ENCODE measurements at places on chromosomes 16 and 17.

- DNase-seq: peak; percentile 83
These were observed at the start of gene SLC16A11 for GRCh38 chr17:7043497-7044198. Gene SLC16A11 (minus strand): TSS chr17:7044092. CDS start chr17:7043513, 579 bp downstream.

- DNase-seq: no peak
These were observed 19.3 kb downstream of the CHMP6 start for GRCh38 chr17:81010935-81011334.

- no peak for DNase-seq
These were observed 10.2 kb downstream of the PITPNM3 start for GRCh38 chr17:6546069-6546718.

DNA sequence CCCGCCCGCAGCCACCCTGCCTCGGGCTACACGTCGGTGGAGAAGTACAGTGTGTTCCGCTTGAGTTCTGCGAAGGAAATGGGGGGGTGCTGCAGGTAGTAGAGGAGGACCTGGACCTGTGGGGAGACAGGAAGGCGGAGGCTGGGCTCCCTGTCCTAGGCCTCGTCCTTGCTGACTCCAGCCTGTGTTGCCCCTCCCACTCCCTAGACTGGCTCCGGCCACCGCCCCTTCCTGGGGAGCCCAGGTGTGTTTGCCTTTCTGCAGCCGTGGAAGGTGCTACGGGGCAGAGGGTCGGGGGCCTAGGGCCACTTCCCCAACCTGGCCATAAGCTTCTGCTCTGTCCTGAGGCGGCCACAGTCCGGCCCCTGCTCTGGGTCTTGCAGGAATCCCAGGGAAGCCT lies 9.1 kb downstream of the TIMM22 start:
- DNase-seq: no peak

- DNase-seq: no peak
These were observed 16.4 kb downstream of the LYRM1 start for GRCh38 chr16:20916942-20917341.

DNA sequence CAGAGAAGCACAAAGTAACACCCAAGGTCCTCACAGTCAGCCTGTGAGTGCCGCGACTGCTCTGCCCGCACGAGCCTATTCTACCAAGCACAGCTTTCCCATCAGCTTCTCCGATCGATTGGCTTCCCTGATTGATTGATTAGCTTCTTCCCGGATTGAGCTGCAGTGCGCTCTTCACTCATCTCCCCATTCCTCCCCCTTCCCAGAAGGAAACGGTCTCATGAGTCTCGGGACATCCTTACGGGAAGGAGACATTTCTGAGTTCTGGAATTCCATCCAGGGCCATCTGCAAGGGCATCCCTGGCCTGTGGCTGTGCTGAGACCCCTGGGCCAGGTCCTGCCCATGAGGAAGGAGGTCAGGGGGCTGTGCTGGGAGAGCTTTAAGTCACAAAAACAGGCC lies 18.0 kb downstream of the PIEZO1 start:
- no peak for DNase-seq

DNA sequence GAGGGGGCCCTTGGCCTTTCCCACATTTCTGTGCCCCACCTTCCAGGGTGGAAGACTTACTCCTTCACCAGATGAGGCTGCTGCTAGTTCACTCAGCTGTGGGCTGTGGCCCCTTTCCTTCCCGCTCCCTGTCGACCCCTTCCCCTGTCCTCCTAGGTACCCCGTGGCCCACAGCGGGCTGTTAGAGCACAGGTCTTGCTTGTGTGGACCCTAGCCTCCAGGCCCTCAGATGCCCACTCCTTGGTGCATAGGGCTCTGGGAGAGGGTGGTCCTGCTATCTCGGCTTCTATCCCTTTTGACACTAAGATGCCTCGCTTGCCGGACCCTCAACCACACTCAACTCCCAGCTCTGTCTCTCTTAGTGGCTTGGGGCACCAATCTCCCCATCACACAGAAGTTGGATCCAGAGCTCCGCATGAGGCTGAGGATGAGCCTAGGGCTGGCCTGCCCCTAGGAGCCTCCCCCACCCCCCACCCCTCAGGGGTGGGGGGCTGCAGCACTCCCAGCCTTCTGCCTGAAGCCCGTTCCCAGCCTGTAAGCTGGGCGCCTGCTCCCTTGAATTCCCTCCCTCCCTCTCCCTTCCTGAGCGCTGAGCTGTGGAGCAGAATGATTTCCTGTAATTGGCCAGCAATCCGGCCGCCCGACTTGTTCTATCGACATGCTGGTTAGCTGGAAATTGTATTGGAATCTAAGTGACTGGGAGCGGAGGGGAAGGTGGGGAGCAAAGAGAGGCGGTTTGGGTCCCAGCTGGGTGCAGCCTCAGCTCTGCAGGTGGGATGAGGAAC lies 30.9 kb downstream of the DCAKD start:
- no peak for DNase-seq

DNA sequence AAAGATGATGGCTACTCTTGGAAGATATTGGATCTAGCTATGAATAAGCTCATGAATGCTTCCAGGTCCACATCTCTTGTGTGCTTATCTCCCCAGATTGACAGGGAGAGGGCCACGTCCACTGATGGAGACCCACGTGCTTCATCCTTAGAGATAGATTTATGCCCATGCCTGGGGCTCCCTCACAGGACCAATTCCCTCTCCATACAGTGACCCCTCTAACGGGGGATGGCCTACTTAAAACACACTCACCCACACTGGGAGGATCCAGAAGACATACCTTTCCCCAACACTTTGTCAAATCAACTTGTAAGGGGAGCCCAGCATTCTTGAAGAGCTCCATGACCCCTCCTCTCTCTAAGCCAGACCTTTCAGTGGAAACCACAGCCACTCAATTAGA lies 169.7 kb upstream of the CDH5 start:
- no peak for DNase-seq

- DNase-seq: peak; percentile 47
These were observed 23.8 kb downstream of the SPHK1 start for GRCh38 chr17:76408037-76408849.

GRCh38 chr17:76943781-76944213 lies 75.6 kb downstream of the MGAT5B start:
- no peak for DNase-seq

DNA sequence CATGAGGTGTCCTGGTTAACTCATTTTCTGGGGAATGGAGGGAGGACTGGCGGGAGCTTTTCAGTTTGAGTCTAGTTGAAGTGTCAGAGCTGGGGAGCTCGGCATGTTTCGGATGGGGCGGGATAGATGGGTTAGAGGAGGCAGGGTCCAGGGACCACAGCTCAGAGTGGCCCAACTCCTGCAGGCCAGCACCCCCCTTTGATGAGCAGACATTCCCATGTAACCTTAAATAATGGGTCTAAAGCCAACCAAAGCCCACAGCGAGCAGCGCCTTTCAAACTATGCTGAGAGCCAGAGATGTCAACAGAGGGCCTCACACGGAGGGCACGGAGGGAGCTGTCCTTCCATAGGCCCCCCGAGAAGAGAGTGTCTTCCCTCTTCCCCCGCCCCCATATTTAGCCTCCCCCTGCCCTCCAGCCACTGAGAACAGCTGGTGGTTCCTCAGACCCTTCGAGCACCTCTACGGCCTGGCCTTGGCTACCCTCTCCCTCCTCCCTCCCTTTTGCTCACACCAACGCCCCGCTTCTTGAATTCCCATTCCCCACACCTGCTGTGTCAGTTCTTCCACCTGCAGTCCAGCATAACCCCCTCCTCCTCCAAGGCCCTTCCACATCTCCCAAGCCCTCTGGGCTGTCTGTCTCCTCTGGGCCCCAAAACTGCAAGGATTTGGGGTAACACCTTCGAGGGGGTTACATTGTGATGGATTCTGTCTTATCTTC lies 21.8 kb downstream of the RAB11FIP4 start:
- no peak for DNase-seq

DNA sequence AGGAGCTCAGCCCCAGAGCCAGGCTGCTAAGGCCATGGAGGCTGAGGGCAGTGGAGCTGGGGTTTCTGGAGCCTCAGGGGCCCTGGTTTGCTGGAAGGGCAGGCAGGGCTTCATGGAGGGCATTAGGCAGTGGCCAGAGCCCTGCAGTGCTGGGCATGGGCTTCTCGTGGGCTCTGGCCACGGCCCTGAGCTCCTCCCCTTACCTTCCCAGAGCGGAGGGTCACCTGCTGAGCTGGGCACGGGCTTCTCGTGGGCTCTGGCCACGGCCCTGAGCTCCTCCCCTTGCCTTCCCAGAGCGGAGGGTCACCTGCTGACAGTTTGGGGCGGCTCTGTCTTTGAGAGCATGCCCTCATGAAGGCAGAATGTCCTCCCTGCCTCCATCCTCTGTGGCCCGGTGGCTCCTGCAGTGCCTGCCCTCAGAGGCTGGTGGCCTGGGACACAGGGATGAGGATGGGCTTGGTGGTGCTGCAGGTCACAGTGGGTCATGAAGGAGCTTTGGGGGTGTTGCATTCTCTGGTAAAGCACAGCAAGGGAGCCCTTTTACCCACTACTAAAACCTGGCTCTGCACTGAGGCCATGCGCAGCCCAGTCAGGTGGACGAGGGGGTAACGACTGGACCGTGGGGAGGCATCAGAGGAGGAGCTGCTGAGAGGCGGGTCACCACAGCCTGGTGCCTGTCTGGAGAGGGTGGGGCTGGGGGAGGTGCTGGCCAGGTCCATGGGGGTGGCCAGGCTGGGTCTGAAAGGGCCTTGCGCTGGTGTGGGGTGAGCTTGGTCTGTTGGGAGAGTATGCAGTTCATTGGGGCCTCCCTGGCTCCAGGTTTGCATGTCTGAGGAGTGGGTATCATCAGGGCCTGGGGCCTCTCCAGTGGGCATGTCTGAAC lies 2.9 kb upstream of the RNPS1 start:
- no peak for DNase-seq

DNA sequence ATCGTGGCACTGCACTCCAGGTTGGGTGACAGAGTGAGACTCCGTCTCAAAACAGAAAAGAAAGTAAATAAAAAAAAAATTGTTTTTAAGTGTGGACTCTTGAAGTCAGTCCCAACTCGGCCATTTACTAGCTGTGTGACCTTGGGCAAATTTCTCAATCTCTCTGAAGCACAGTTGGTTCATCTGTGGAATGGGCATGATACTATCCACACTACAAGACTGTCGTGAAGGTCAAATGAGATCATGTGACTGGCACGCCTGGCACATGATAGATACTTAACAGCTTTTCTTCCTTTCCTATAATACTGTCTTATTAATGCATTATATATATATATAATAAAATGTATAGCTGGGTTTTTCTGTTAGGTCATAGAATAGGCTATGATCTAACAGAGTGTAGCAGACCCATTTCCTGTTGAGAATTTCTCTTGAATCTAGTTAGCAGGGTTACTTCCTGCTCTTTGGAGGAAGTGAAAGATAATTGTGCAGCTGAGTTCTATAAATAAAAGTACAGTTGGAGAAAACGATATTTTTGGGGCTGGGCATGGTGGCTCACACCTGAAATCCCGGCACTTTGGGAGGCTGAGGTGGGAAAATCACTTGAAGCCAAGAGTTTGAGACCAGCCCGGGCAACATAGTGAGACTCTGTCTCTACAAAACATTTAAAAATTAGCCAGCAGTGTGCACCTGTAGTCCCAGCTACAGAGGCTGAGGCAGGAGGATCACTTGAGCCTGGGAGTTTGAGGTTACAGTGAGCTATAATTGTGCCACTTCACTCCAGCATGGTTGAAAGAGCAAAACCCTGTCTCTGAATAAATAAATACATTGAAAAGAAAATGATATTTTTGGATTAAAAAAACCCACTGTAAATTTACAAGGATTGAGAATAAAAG lies 7.3 kb downstream of the MILR1 start:
- no peak for DNase-seq

- DNase-seq: no peak
These were observed 3.0 kb downstream of the HEATR9 start for GRCh38 chr17:35865412-35866340.

DNA sequence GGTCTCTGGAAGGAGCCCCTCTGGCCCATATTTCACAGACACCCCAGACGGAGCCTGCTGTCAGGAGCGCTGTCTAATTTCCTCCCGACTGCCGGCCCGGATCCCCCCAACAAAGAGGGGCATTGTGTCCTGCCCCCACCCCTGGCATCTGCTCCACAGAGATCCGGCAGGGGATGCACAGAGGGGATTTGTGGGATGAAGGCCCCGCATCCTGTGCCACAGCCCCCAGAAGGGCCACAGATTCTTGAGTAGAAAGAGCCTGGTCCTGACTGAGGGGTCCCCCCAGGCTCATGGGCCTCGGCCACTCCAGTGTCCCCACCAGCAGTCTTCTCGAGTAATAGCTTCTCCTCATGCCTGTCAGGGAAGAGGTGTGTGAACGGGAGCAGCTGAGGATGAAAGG lies 29.5 kb downstream of the MEOX1 start:
- DNase-seq: no peak

DNA sequence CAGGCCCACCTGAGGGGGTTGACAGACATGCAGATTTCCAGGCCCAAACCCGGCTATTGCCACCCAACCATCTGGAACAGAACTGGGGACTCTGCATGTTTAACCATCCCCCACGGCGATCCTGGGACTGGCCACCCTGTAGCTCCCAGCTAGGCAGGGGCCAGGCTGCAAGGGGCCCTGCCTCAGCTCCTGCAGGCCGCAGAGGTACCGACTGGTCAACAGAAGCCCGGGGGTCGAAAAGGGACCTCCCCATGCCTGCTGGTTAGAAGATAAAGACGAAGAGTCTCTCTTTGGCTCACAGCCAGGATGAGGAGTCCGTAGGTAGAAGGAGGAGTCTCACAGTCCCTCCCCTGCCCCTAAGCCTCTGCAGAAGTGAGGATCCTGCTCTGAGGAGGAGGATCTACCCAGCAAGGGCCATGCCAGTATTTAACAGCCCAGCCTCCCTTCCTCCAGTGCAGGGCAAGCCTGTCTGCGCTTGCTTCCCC lies 223.4 kb upstream of the TNRC6C start:
- no peak for DNase-seq

- DNase-seq: peak; percentile 80
These were observed 43.9 kb downstream of the CHD9 start for GRCh38 chr16:53098526-53099317.

DNA sequence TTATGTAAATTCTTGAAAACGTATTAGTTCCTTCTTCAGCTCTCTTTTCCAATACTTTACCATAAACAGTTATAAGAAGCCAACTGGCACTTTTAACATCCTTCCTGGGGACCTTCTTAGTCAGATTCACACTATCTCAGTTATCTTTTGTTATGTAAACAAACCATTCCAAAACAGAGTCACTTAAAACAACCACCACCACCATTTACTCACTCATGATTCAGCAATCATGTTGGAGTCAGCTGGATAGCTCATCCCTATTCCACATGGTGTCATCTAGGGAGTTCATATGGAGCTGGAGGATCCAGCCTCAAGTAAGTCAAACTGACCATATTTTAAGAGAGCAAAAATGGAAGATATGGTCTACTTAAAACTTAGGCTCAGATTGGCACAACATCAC lies 240.3 kb upstream of the IRX3 start:
- no peak for DNase-seq

GRCh38 chr17:6523330-6523729 lies 33.0 kb downstream of the PITPNM3 start:
- no peak for DNase-seq

DNA sequence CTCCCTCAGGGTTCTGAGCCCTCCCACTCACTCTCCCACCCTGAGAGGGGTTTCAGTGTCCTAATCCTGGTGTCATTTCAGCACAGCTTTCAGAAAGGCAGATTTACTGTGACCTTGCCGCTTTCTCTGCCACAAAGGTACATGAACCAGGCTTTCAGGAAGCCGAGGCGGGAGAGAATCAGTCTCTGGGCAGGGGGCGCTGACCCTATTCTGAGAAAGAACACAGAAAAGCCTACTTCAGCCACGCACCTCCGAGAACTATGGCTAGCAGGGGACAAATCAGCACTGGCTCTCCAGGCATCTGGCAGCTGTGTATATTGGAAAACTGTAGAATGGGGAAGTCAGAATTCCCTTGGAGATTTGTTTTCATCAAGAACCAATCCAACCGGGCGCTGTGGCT lies 57.7 kb upstream of the BCAR1 start:
- no peak for DNase-seq

GRCh38 chr16:85844169-85844481 lies 44.6 kb downstream of the COX4I1 start:
- DNase-seq: no peak

All from NCI-H1092 (cell line).